ENCODE measurements at places on chromosomes 16 and 17.

DNA sequence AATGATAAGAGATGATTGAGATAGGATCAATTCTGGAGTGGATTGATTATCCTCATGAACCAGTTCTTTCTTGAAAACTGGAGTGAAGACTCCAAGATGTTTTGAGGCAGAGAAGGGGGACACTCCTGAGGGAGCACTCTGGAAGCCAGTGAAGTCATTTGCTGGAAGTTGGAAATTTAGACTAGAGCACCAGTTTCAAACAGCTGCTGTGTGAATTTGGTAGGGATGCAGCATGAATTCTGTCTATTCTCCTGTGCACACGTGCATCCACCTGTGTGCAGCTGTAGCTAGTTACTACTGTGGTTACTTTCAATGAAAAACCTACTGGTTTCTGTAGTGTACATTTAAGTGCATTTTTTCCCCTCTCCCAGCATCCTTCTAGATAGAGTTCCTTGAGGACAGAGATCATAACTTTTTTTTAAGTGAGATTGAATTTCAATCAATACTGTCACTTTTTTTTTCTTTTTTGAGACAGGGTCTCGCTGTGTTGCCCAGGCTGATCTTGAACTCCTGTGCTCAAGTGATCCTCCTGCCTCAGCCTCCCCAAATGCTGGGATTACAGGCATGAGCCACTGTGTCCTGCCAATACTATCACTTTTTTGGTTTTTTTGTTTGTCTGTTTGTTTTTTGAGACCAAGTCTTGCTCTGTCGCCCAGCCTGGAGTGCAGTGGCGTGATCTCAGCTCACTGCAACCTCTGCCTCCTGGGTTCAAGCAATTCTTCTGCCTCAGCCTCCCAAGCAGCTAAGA is 65.9 kb downstream of the TUBD1 start:
- DNase-seq, result no peak

- no peak for DNase-seq
Observed at GRCh38 chr16:66161942-66162341, 204.5 kb upstream of the CDH5 start.

GRCh38 chr16:66197668-66198278 is 168.7 kb upstream of the CDH5 start:
- no peak for DNase-seq

- no peak for DNase-seq
Observed at GRCh38 chr17:76735586-76736348, 1.4 kb downstream of the SRSF2 start.

DNA sequence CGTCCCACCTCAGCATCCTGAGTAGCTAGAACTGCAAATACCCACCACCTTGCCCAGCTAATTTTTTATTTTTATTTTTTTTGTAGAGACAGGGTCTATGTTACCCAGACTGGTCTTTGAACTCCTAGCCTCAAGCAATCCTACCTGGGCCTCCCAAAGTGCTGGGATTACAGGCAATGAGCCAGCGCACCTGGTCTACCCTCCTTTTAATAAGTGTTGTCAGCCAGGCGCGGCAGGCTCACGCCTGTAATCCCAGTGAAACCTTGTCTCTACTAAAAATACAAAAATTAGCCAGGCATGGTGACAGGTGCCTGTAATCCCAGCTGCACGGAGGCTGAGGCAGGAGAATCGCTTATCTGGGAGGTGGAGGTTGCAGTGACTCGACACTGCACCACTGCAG is 19.3 kb downstream of the RFFL start:
- DNase-seq, result no peak

DNA sequence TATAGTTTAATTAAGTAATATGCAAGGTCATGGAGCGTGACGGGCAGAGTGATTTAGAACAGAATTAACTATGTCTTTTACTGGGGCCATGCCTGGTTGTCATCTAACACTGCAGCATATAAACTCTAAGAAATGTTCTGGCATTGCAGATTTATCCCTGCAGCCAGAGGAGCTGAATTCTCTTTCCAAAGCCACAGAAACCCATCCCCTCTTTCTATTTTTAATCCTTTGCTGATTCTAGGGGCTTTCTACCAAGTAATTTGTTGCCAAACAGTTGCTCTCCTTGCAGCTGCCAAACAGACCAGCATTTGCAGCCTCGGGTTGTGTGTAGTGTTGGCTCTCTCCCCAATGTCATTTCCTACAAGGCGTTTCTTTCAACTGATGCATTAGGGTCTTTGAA is 243.2 kb upstream of the MON1B start:
- DNase-seq, result no peak

All from NCI-H1105 (cell line).